ENCODE measurements at places on chromosomes 2 and 18. TPM values are rescaled to one million over a fixed set of nuclear protein-coding genes. Genes with fewer than 3 reads are reported as not detected.

The NUP35 gene
- 18.0 TPM for total RNA-seq

The ABCB11 gene
- total RNA-seq: not detected

The FBXO48 gene
- total RNA-seq: 0.94 TPM

The FOXD4L1 gene
- total RNA-seq: 0.68 TPM

The ANKRD30B gene
- total RNA-seq: 0.38 TPM

The RAPGEF4 gene
- total RNA-seq: 0.59 TPM

The IL1RN gene
- not detected for total RNA-seq

DNA sequence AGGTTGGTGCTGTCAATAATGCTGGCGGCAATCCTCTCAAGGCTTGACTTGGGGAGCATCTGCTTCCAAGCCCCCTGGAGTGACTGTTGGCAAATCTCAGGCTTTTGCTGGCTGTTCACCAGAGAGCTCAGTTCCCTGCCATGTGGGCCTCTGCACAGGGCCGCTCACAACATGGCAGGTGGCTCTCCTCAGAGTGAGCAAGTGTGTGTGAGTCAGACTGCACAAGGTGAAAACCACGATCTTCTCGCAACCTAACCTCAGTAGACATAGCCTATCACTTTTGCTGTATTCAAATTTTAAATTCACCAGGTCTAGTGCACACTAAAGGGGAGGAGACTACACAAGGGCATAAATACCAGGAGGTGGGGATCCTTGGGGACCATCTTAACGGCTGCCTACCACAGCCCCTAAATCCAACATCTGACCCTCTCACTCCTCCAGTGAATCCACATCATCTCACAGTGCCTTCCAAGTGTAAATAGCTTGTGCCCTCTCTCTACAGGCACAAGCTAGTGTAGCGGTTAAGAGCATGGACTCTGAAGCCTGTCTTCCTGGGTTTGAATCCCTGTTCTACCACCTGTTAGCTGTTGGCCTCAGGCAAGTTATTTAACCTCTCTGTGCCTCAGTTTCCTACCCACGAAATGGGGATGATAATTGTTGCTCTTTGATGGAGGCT lies 187.7 kb upstream of the CXCR4 start:
- ATAC-seq: no peak

DNA sequence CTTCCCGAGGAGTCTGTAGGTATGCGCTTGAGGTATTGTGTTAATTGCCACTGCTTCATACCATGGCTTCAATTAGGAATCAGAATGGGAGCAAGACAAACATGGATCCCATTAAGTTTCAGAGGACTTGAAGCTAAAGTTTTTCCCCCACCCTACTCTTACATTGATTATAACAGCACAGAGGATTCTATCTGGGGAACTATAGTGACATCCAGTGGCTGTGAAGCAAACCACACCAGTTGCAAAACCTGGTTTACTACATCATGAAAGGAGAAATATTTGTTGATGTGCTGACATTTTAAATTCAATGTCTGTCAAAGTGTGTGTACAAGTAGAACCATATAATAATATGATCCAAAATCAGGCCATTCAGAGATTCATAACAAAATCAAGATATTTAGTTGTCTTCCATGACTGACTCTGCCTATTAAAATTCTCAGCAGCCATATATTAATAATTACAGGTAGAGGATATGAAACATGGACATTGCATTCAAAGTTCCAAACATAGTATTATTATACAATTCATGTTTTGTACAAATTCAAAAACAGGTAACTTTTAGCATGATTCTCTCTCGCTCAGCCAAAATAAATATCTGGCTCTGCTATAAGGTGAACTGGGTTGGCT lies 82.9 kb downstream of the GRB14 start:
- ATAC-seq: peak; percentile 34

GRCh38 chr2:83787189-83787588 lies 671.9 kb downstream of the SUCLG1 start:
- no peak for ATAC-seq

GRCh38 chr2:127096280-127096679 lies 10.7 kb downstream of the BIN1 start:
- ATAC-seq: no peak

DNA sequence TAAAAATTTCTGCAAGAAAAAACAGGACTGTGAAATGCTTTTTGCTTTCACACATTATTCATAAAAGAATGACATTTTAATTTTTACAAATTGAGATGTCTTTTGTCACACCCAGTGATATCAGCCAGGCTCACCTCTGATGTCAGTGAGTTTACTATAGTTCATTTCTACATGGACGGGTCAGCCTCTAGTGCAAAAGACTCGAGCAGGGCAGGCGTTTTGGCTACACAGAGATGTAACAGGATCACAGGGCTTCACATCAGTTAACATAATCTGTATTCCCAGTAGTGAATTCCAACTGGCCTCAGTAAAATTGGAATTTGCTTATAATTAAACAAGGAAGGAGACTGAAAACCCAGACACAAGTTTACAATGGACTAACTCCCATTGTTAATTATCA lies 275.6 kb upstream of the ZSWIM2 start:
- ATAC-seq: no peak

DNA sequence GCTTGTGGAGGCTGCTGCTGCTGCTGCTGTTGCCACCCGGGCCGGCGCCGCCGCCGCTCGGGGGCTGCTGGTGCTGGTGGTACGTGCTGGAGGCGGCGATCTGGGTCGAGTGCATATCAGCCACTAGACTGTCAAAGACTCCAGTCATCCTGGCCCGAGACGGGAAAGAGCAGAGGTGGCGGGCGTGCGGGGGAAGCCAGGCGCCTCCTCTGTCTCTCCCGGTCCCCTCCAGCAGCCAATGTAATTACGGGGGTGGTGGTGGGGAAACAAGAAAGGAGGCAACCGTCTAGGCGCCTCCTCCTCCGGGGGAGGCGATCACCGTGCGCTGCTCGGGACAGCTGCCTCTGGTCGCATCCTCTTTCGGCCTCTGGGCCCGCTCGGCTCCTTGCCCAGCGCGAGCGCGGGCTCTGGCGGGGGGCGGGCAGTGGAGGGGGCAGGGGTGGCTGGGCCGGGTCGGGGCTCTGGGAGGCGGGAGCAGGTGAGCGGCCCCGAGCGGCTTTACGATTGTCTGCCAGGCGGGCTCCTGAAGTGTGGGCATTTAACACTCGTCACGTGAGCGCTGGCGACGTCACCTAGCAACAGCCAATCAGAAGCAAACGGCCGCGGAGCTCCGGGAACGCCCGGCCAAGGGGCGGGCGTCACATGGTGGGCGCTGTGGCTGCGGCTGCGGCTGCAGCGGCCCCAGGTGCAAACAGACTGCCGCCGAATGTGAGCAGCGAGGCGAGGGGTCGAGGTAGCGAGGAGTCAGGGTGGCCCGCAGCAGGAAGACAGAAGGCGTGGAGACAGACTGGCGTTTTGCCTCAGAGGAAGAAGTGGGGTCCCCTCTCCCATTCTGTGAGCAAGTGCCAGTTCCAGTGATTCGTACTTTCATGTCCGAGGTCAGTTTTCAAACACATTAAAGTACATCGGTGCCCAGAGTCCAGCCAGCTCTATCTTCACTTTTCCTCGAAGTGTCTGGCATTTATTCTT lies at the start of gene DLX2:
Gene DLX2 (minus strand): TSS at position 510 of the 969 bp plus-strand sequence. CDS start 362 bp downstream, at position 148.
- peak; percentile 77 for ATAC-seq

DNA sequence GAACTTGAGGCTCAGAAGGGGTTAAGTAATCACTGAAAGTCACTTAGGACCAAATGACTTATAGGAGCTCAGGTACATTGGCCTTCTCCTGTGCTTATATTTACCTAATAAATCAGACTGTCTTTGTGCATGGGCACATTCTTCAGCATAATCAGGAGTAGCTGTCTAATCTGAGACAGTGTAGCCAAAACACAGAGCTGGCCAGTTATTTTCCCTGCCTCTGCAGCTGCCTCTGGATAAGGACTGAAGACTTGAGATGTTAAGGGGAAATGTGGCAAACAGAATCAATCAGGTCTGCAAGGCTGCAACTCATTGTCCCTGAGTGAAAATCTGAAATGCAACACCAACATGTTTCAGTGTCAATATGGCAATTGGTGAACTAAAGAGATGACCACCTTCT lies 1.5 kb downstream of the FSHR start:
- ATAC-seq: no peak

DNA sequence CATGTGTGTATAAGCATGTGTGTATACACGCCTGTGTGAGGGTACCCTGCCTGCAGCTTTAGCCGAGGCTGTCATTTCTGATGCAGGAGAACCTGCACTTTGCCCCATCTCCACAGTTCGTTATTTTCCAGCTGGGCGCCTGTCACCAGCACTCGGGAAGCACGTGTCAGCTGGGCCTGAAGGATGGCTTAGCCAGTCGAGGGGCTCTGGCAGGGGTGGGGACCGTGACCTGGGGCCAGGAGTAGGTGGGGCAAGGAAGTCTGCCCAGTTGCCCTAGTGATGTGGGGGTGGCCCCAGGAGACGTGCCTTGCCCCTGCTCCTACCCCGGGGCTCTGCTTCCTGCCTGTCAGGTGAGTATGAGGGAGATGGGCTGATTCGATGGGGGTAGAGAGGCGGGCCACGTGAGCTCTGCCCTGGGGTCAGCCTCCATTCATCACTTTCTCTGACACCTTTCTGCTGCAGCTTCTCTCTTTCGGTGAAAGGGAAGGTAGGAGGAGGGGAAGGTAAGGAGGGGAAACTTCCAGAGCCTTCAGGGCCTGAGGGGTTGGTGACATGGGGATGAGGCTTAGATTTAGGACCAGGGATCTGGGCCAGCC lies 130.6 kb upstream of the SKOR2 start:
- ATAC-seq: peak; percentile 89

Measured in motor neuron (in vitro differentiated cells).